NCI-H2081 treated with DMSO at 0.1 percent for 48 hours (cell line): ENCODE measurements at places on chromosomes 16 and 17.

DNA sequence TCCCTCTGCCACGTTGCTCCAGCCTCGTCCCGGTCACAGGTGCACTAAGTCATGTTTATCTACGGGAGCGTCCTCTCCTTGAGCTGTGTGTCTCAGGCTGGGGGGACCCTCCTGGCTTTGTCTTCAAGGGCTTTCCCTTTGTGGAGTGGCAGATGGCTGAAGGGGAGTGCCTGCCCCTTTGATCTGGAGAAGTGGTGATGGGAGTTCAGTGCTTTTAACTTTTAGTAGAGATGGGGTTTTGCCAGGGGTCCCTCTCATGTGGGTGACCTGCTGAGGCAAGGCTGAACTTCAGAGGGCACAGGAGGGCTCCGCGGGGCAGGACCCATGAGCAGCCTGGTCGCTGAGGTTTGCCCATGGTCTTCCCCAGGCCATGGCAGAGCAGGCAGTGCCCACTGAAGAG is 73.1 kb upstream of the CDC42EP4 start:
- no peak for DNase-seq

DNA sequence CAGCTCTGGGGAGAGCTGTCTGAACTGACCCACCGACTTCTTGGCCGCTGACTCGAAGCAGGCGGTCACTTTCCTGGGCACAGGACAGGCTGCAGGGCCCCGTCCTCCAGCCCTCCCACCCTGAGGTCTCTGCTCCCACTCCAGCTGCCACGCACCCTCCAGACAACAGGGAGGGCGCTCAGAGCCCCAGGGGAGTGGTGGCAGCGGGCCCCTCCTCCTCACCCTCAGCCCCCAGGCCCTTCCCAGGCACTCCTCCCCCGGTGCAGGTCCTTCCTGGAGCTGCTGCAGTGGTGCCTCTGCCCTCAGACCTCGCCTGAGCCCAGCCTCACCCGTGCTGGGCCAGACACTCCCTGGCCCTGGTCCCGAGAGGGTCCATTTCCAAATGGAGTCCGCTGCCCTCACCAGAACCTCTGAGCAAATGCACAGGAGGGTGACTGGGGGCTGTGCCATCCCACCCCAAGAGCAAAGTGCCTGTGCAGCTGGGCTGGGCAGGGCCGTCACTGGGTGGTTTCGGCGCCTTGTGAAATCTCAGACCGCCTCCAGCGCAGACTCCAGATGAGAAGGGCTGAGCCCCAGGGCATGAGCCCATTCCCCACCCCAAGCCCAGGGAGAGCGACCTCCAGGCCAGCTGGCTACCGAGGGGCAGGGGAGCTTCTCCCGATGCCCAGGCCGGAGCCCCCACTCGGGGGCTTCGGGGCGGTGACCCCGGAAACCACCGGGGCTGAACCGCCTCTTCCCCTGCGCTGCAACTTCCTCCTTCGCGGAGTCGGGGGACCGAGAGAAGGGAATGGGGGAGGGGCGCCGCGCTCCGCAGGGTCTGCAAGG is 717 bp downstream of the CYBA start:
- no peak for DNase-seq

DNA sequence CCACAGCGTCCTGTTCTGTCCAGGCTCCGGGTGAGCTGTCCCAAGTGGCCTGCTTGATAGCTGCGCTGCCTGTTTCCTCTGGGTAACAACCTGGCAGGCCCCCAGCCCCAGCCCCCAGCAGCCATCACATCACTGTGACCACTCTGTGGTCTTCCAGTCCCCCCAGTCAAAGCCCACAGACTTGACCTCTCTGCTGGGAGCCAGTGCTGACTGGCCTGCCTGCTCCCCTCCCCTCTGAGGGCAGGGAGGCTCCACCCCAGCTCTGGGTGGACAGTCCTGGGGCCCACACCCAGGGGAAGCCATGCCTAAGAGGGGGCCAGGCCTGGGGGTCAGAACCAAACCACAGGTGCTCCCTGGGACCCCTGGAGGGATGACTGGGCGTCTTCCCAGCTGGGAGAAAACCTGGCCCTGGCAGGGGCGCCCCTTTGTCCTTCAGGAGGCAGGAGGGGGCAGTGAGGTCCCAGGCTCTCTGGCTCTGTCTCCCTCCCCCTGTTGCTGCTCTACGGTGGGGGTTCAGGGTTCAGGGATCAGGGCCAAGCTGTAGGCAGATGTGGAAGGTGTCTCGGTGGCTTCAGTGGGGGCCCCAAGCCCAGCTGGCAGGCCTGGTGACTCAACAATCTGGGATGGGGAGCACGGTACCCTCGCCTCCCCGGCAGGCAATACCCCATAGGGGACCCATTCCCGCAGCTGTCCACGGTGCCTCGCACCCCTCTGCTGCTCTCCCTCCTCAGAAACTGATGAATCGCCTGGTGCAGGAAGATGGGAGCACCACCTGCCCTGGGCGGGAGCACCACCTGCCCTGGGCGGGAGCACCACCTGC is 1.8 kb upstream of the SLC16A3 start:
- DNase-seq: no peak

- no peak for DNase-seq
Measured at GRCh38 chr16:50137268-50137667, 15.8 kb upstream of the TENT4B start.

DNA sequence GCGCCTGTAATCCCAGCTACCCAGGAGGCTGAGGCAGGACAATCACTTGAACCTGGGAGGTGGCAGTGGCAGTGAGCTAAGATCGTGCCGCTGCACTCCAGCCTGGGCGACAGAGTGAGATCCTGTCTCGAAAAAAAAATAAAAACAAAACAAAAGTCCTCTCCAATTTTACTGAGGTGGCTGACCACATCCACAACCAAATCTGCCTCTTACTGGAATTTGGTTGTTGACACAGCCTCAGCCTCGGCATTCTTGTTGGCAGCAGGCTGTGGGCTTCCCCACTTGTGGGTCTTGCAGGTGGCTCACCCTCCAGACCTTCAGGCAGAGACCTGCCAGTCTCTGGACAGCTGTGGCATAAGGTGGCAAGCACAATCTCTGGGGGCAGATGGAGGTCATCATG is 15.6 kb downstream of the B4GALNT2 start:
- no peak for DNase-seq

DNA sequence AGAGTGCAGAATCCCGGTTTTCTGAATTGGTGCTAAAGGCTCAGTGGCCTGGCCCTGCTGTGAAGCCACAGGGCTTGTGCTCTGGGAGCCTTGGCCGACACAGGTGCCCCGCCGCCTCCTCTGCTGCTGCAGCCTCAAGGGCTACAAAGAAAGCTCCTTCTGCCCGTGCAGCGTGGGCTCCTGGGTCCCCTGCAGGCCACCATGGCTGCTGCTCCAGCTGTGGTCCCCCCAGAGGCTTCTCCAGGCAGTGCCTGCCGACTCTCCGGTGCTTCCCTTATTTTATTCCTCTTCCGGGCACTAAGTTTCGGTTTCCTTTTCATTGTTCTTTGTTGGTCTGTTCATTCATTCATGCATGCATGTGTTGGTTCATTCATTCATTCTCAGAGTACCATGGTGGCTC is 53.1 kb downstream of the CMIP start:
- no peak for DNase-seq

DNA sequence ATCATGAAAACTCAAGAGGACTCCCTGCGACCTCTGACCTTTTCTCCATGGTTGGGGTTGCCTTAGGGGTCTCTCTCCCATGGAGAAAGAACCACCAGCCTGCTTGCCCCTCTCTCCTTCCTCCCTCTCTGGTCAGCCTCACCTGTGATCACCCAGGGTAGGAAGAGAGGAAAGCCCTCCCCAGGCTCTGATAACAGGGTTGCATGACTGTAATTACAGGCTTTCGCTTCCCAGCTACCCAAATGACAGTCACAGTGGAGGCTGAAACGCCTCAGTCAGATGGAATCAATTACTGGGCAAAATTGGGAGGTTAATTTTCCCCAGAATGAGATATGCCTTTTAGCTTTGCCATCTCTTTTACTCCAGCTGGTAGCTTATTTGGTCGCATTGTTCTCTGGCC is 265.8 kb upstream of the SOX9 start:
- peak; percentile 88 for DNase-seq

DNA sequence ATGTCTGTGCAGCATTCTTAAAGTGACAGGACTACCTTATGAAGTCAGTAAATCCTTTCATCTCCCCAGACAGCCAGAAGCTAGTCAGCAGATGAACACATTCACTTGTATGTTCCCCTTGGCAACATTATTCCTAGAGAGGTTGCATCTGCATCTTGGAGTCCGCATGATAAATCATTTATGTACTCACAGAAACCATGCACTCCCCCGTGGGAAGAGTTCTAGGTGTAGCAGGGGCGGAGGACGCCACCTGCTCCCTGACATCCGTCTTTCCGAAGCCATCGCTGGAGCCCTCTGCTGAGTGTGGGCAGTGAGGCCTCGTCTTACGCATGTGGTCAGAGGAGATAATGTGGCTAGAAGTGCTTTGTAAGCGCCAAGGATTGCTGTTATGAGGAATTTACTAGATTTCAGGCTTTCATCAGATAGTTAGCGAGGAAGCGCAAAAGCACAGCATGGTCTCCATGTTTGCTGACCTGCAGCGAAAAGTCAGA is 144.5 kb downstream of the RPTOR start:
- no peak for DNase-seq

GRCh38 chr16:9818702-9819101 is 363.5 kb downstream of the GRIN2A start:
- DNase-seq: no peak

GRCh38 chr16:78516006-78516736 is 416.7 kb downstream of the WWOX start:
- DNase-seq: no peak

DNA sequence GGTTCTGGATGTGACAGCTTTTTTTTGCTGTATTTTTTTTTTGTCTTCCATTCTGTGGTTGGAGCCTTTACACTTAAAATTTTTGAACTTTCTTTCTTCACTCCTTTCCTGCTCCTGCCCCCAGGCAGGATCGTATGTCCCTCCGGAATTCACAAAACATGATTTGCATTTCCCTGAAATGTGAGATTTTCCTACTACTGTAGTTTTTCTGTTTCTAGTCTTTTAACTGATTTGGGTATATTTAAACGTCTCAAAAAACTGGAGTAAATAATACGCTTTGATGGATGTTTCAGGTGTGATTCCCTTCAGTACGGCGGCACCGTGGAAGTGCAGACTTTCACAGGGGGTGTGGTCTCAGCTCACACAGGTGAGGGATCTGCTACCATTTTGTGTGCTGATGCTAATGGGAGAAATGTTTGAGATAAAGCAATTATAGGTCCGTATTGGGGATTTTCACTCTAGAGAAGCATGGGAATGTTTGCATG is 686 bp downstream of the SRCAP start:
- DNase-seq: no peak

DNA sequence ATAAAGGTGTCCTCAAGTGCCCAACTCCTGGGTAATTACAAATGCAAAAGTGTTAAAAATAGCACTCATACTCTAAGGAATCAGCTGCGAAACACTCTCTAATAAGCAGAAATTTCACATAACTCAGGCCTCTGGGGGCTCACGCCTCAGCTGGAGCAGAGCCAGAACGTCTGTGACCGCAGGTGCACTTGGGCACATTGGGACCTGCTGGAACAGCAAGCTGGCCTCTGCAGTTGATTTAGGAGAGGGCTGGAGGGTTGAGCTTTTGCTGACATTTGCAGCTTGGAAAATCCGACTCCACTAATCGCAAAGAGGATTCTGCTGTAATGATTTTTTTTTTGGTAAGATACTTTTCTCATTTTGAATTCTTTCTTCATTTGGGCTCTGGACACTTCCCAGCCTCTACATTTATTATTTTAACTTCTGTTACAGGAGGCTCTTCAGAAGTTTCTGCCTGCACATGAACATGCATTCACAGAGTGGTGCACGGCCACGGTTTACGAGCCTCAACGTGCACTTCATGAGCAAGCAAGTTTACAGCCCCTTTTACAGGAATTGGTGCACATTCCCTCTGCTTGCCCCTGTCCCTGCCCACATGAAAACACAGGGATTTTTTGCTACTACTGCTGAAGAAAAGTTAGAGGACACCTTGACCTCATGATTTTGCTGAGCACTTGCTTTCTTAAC is 4.1 kb upstream of the SNTB2 start:
- no peak for DNase-seq

GRCh38 chr16:79294568-79294967 is 306.0 kb downstream of the MAF start:
- no peak for DNase-seq

DNA sequence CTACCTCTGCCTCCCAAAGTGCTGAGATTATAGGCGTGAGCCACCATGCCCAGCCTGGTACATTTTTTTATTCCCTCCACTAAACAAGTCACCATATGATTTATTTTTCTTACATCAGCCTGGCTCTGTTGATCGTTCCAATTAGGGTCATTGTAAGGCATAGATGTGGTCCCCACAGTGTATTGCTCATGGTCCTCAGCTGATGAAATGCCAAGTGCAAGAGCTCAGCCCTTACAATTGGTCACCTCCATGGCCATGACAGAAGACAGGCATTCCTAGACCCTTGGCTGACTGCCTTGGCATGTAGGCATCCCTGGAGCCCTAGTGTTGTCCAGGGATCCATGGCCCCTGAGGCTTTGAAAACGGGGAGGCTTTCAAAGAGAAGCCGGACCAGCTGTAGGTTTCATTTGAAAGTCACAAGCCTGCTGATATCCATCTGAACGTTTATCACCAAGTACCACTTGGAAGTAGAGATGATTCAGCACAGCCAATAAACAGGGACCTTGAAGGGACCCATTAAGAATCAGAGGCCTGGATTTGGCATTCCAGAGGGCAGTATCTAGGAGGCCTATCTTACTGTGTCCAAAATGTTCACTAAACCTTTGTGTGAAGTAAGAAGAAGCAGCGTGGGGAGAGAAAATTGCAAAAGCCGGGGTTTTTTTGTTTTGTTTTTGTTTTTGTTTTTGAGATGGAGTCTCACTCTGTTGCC is 20.6 kb upstream of the PRKCA start:
- no peak for DNase-seq

- no peak for DNase-seq
Measured at GRCh38 chr16:67773569-67774456, 32.5 kb downstream of the RANBP10 start.

GRCh38 chr16:50038756-50039529 is 13.9 kb downstream of the CNEP1R1 start:
- no peak for DNase-seq

DNA sequence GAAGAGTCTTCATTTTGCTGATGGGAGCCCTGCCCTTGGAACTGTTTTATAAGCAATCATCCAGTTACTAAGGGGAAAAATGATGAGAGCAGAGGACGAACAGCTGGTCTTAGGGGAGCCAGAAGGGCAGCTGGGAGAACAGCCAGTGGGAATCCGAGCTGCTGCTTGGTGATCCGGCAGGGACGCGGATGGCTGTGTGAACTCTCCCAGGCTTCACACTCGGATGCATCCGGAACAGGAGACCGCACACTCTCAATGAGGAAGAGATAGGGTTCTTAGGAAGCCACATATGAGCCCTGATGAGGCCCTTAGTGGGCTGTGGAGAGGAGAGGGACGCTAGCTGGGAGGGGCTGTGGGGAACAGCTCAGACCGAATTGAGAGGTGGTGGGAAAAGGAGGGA is 5.0 kb upstream of the CACNG5 start:
- no peak for DNase-seq

DNA sequence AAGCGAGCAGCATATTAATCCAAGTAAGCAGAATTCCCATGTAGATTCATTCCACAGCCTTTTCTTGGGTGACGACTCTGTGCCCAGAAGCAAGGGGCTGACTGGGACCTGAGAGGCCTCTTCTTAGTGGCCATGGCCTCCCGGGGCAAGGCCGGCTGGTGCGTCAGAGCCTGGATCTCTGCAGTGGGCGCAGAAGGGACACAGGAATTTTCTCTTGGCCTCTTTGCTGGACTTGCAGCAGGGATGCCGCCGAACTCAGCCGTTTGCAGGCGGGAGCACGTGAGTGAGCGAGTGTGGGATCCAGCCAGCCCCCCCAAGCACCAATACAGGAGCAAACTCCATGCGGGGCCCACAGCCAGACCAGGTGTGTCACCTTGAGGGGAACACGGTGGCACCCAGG is 151.8 kb downstream of the RPTOR start:
- no peak for DNase-seq
